ENCODE measurements at places on chromosomes 7 and 10.

GRCh38 chr10:89659143-89660131 is 14.4 kb upstream of the PANK1 start:
- DNase-seq, result no peak

- DNase-seq, result no peak
Measured at GRCh38 chr7:158894825-158895224, 38.5 kb downstream of the DYNC2I1 start.

- DNase-seq, result no peak
Measured at GRCh38 chr10:14153570-14154055, 177.1 kb downstream of the FRMD4A start.

GRCh38 chr7:120550494-120551048 is 277.6 kb downstream of the KCND2 start:
- no peak for DNase-seq

Data from activated naive CD4-positive, alpha-beta T cell treated with Interleukin-2 at 50 U/mL for 16 hours (primary cell).